Cerebellar nuclear complex (tissue), 1 donor: ENCODE measurements at places on chromosomes 4 and X.

DNA sequence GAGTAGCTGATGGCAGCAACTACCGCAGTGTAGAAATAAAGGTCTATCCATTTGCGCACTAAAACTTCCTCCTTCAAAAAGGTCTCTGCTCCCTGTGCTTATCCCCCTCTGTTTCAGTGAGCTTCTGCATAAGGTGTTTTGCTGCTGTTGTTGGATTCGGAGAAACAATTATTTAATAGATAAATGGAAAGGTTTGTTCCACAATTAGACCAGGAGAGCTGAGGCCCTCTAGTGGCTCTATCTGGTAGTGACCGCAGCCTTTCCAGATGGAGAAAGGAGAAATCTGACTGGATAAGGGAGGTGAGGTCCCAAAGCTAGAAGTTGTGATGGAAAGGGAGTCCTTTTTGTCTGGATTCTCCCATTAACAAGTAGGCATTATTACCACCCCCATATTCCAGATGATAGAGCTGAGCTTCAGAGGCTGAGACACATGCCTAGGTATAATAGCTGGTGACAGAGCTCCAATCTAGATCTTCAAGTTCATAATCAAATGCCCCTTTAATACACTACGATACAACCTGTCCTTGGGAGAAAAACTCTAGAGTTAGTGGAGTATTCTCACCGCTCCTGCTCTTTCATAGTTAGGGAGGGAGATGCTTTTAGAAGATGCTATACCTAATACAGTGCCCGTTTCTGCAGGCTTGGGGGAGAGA is 5.1 kb upstream of the GABRQ start:
- DNase-seq = no peak

DNA sequence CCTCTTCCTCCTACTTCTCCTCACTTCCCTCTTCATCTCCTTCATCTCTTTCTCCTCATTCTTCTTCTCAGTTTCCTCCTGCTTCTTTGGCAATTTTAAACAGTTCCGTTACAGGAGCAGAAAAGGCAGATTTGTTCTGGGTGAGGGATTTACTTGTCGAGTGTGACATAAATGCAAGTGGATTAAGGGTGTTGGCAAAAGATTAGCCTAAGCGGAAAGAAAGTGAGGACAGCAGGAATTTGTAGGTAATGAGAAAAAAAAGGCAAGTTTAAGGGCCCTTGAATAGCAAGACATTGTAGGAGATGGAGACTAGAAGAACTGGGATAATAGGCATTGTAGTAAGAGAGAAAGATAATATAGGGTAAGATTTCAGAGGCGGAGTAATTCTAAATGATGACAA is 841.6 kb downstream of the RAPGEF2 start:
- DNase-seq = no peak

- no peak for DNase-seq
Observed at GRCh38 chr4:4362991-4363697, 23.8 kb upstream of the NSG1 start.

GRCh38 chrX:42422961-42423360 is 355.0 kb downstream of the PPP1R2C start:
- no peak for DNase-seq

DNA sequence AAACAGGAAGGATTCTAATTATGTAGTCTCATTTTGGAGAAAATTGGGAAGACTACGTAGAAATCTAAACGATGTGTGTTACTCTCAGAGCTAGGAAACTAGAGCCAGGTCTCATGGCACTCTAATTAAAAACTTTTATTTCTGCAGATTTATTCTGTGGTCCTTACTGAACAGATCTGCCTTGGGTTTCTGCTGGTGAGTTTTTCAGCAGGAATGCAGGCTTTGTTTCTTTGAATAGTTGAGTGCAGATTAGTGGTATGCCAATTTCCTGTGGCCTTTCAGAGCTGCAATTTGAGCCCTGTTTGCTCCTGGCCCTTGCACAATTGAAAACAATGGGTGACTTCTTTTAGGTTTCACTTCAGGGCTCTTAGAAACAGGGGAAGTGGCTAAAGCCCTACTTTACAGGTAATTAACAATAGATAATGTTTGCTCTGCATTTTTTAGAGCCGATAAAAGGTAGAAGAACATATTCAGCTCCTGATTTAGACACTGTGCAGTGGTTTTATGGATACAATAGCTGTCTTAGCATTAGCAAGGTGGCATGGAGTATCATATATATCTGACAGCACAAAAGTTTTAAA is 21.8 kb downstream of the SPRY1 start:
- DNase-seq = no peak

GRCh38 chrX:154829926-154830442 is 4.5 kb downstream of the SMIM9 start:
- DNase-seq = no peak

GRCh38 chr4:165449333-165449732 is 70.5 kb downstream of the CPE start:
- no peak for DNase-seq

- DNase-seq = no peak
Observed at GRCh38 chr4:142703694-142704309, 142.3 kb downstream of the INPP4B start.

GRCh38 chr4:41360214-41360920 is 103.6 kb downstream of the UCHL1 start:
- peak; percentile 10 for DNase-seq

DNA sequence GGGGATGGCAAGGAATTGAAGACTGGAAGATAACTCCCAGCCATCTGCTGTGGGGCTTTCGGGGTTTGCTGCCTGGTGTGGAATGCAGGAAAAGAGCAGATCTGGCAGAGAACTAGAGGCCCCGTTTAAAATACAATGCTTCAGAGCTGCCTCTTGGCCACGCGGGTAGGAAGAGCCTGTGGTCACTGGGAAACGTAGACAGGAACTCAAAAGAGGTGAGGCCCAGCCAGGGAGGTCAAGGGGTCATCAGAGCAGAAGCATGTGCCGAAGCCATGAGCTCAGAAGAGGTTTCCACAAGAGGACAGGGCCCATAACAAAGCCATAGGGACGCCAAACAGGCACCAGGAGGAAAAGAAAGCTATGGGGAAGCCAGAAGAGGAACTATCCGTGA is 14.5 kb upstream of the STS start:
- DNase-seq = no peak

DNA sequence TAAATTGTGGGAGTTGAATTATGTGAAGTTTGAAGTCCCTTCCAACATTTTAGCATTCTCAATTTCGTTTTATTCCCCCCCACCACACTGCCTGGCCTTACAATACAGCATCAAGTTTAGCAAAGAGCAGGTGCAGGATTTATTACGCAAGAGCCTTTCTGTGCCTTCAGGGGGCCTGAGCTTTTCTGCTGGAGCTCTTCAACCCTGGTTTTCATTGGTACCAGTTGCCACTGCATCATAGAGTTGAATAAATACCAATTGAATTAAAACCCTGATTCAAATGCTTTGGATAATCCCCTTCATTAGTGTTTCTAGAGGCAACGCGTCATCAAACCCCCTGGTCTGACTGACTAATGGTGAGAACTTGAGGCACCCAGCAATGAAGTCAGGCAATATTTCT is 43.6 kb upstream of the KIT start:
- DNase-seq = no peak

DNA sequence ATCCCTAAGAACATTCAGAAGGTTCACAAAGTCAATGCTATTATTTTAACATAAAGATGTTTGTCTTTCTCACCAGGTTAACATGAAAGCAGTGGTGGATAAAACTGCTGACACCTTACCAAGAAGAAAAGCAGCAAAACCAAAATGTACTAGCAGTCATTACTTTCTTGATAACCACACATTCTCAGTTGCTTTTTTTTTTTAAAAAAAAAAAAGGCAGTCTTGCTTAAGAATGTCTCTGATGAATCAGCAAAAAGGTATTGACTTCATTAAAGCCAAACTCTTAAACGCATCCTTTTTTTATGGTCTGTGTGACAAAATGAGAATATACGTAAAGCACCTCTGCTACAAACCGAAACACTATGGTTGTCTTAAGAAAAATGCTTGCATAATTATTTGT is 31.9 kb downstream of the CDKL2 start:
- no peak for DNase-seq

DNA sequence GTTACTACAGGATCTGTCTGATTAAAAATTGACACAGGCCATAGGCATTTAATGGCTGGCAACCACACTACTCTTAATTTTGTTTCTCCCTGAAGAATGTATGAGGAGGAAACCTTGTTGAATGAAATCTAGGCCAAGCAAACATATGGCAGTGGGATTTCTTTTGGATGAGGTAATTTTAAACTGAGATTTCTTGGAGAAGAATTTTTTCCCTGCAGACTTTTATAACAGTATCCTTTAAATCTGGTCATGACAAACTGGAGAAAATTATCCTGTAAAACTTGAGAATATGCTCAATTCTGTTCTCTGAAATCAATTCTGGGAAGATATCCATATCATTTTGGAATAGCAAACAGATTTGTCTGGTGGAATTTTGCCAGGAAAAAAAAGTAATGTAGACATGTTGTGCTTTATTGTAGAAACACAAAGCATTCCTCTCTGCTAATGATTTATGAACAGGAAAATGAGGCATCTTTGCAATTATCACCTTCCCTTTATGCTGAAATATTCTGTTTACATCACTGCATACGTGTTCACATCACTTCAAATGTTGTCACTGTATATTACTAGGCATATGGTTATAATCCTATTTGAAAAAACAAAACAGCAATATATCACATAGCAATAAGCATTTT is 108.3 kb upstream of the ARSJ start:
- no peak for DNase-seq

- no peak for DNase-seq
Observed at GRCh38 chr4:168485156-168485910, 5.0 kb upstream of the DDX60L start.

DNA sequence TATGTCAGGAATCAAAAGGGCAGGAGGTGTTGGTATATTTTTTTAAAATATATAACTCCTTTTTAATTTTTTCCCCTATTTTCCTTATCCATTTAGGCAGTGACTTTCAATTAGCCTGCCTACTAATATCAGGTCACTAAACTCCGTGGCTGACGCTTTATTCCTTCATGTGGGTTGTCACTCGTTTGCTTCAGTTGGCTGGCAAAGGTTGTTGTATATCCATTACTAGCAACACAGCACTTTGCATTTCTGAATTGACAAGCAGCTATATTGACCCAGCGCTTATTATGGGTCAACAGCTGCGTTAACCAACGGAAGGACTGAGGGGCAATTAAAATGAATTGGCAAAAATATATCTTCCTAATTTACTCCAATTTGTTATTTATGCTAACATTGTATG is 87.7 kb downstream of the ARX start:
- no peak for DNase-seq

GRCh38 chr4:47913861-47914219 is 543 bp downstream of the NFXL1 start:
- DNase-seq = no peak

- DNase-seq = no peak
Observed at GRCh38 chr4:149723065-149723464, 92.6 kb downstream of the IQCM start.

- no peak for DNase-seq
Observed at GRCh38 chr4:7727749-7728148, 211.9 kb downstream of the AFAP1 start.

GRCh38 chrX:3293251-3293650 is 53.2 kb downstream of the MXRA5 start:
- DNase-seq = no peak

DNA sequence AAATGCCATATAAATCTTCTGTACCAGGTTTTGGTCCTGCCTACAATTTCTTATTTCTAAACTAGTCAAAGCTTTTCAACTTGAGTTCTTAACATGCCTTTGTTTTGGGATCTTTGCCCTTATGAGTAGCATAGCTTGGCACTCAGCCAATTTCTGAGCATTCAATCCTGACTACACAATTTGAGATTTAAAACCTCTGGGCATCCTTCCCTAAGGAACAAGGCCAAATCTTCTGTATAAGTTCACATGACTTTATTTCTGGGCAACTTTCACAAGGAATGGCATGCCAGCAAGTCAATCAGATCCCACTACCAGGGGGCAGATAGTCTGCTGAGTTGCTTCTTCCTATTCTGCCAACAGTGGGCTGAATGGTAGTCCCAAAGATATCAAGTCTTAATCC is 254.2 kb downstream of the ADAMTS3 start:
- no peak for DNase-seq

DNA sequence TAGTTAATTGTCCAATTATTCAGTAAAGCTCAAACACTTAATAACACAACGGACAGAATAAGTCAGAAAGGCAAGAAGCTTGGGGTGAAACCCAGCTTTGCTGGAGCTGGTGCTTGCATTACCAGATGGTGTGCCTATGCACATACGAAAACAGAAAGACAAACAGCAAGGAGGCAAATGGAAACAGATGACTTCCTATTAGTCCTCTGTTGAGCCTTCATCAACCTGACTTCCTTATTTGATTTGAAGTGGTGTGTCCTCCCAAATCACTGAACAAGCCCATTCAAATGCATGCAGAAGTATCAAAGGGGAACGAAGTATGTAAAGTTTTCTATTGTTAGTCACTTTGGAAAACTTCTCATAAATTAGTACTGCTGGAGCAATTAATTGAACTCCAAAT is 166.2 kb downstream of the ATP10D start:
- DNase-seq = no peak

DNA sequence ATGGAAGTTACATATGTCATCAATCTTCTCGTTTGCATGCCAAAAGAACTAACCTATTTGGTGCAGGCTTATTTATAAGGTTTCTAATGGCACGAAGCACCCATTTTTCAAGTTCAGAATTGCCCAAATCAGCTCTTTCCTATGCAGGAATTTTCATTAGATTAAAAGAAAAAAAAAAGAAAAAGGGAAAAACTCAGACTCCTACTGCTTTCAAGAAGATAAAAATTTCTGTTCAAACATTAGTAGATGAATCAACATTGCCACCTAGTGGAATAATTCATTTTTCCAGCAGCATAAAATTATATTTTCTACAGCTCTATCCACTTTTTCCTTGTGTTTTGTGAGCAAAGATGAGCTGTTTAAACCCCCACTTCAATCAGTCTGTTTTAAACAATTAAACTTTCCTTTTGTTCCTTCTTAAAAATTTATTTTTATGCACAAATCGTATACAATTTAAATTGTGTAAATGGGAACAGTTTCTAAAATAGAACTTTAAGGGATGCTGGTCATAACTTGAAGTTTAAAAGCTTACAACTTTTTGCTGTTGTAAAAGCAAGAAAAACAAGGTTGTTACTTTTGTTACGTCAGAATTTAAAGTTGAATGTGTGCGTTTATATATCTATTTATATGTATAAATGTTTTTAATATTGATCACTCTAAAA is 309.9 kb downstream of the ARAP2 start:
- no peak for DNase-seq

DNA sequence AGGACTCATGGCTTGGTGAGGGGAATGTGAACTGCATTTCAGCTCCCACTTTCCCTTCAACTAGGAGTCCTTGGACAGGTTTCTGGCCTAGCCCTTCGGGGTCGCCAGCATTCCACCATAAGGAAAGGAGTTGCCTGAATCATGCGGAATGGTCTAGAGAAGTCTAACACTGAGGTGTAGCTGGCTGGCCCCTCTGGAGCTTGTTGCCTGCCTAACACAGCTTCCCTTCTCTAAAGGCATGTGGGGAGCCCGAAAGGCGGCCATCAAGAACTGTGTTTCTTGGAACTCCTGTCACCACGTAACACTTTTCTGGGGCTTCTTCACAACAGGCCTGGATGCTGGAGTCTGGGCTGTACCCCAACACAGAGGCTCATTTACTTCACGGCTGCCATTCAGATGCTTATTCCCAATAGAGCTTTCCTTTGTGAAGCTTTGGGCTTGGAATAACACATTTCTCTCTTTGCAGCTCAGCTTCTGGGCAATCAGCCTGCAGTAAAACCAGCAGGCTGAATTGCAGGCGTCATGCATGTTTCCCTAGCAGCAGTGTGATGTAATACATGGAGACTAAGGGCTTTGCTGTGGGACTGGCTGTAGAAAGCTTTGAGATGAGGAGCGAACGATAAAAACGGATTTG is 5.4 kb downstream of the GABRQ start:
- no peak for DNase-seq
